GM23248 (cell line): ENCODE measurements at places on chromosomes 1 and 21.

DNA sequence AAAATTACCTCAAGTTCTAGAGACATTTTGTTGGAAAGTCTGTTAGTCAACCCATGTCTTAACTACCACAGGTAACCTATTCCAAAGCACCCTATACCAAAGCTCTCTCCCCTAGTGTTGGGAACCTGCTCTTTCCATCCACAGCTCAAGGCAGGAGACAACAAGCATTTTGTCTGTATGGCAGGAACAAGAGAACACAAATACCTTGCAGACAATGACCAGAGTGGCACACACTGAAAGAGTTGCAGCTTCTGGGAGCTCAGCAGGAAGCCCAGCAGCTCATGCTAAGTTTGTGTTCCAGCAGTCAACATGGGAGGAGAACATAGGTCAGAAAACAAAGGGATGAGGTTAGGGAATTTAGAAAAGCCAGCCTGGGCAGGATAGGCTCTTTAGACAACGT lies 300.8 kb downstream of the HHIPL2 start:
- DNase-seq, result no peak

DNA sequence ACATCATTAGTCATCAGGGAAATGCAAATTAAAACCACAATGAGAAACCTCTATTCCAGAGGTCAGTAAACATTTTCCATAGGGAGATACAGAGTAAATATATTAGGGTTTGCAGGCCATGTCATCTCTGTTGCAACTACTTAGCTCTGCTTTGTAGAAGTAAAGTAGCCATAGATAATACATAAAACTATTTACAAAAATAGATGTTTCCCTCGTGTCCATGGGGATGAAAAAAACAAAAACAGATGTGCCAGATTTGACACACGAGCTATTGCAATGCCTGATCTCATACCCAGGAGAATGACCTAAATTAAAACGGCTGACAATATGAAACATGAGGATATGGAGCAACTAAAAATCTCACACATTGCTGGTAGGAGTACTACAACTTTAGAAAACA lies 17.3 kb downstream of the LTN1 start:
- DNase-seq, result peak; percentile 77

GRCh38 chr1:6331543-6332273 lies 61.9 kb downstream of the ACOT7 start:
- no peak for DNase-seq

DNA sequence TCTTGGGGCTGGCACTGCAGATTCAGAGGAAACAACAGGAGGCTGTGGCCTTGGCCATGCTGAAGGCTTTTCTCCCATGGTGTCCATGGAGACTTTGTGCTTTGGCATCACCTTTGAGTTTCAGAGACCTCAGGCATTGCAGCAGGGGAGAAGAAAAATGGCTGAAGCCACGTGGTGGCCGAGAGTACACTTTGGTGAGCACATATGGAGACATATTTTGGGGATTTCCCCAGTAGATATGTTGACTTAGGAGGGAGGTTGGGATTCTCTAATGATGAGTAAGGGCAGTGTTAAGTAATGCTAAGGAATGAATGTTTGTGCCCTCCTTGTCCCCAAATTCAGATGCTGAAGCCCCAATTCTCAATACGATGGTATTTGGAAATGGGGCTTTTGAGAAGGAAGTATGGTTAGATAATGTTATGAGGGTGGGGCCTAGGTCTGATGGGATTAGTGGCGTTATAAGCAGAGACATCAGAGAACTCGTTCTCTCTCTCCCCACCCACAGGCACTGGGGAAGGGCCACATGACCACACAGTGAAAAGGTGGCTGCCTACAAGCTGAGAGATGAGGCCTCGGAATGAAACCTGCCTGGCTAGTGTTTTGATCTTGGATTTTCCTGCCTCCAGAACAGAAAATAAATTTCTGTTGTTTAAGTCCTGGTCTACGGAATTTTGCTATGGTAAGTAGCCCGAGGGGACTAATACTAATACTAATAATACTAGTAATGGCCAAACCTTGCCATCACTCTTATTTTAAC lies 98.6 kb downstream of the TBX19 start:
- DNase-seq, result peak; percentile 41

DNA sequence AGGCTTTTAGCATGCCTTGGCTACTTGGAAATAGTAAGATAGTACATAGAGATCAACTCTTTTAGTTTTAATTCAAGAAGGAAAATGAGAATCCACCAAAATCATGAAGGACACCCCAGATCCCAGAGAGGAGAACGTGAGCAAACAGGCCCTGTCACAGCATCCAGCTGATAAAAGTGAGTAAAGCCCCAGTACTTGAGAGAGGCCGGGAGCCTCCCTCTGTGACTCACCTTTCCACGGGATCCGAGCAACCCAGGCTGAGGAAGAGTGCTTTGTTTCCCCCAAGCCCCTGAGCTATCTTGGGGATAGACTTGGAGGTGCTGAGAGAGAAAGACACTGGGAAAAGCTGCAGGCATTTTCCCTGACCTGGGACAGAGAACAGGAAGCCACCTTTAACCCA lies 238.6 kb downstream of the DUSP10 start:
- no peak for DNase-seq

- DNase-seq, result no peak
These were observed 1208.3 kb upstream of the B3GALT2 start for GRCh38 chr1:194394676-194395075.

GRCh38 chr21:33703750-33704606 lies 61.7 kb downstream of the ITSN1 start:
- no peak for DNase-seq

- no peak for DNase-seq
These were observed 10.0 kb upstream of the MORC3 start for GRCh38 chr21:36310016-36310415.

GRCh38 chr1:54199151-54199764 lies 572 bp downstream of the CYB5RL start:
- peak; percentile 51 for DNase-seq

- DNase-seq, result no peak
These were observed 33.3 kb upstream of the BECN2 start for GRCh38 chr1:241924080-241924808.

- peak; percentile 100 for DNase-seq
These were observed at the start of gene TIPRL for GRCh38 chr1:168178638-168179437. TSS of gene TIPRL (plus strand) at chr1:168178962. CDS start at chr1:168179078, 116 bp downstream.

- no peak for DNase-seq
These were observed 50.3 kb downstream of the CAPN9 start for GRCh38 chr1:230797376-230797920.

DNA sequence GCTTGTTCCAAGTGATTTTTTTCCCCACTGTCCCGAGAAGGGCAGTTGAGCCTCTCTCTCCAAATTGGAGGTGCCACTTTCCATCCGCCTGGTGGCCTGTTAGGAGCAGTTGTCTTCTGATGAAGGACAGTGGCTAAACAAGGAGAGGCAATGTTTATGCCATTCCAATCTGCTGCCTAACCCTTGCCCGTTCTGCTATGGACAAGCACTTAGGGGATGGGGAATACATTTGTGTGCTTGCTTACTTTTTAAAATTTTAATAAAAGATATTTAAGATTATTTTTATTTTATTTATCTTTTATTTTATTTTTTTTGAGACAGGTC lies 12.0 kb downstream of the COQ8A start:
- no peak for DNase-seq

DNA sequence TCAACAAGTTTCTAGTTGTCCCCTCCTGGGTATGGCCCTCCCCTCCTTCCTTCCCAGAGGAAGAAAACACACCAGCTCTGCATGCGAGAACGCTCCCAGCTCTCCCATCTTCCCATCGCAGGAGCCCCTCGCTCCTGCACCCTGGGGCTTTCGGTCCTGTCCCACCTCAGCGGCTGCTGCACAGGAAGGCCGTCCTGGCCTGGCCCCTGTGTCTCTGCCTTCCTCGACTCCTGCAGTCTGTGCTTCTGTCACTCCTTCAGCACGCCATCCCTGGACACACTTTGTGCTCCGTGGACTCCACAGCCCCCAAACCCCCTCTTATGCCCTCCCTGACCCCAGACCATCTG lies 23.2 kb downstream of the KRTAP10-1 start:
- no peak for DNase-seq

GRCh38 chr21:45889961-45890360 lies 91.6 kb upstream of the COL6A1 start:
- peak; percentile 26 for DNase-seq

DNA sequence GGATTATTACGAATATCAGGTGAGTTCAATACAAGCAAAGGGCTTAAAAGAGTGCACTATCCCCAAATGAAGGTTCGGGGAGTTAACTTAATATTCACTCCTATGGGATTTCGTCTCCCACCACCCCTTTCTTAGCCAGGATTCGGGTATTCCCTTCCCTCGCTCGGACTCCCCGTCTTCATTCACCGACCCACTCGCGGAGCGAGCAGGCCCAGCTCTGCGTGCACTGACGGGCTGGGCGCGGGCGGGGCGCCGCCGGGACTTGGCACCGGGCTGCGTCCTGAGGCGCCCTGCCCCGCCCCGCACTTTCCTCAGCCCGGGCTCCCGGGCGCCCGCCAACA lies 7.7 kb upstream of the MPZL1 start:
- peak; percentile 95 for DNase-seq

GRCh38 chr1:82185084-82185483 lies 384.4 kb downstream of the ADGRL2 start:
- DNase-seq, result no peak

DNA sequence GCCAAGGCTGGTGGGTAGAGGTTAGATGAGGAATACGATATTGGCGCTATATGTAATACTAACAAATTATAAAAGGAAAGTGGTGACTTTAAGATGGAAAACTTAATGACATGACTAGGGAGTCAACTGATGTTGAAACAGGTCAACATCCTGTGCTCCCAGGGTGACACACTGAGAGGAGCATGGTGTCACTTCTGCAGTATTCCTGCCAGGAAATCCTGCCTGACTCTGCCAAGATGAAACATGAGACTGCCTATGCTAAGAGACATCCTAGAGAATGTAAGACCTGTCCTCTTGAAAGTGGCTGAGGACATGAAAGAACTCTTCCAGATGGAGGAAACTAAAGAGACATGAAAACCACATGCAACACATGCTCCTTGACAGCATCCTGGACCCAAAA lies 65.0 kb upstream of the KCND3 start:
- no peak for DNase-seq

GRCh38 chr21:32576011-32576410 lies 9.3 kb downstream of the TCP10L start:
- DNase-seq, result no peak

DNA sequence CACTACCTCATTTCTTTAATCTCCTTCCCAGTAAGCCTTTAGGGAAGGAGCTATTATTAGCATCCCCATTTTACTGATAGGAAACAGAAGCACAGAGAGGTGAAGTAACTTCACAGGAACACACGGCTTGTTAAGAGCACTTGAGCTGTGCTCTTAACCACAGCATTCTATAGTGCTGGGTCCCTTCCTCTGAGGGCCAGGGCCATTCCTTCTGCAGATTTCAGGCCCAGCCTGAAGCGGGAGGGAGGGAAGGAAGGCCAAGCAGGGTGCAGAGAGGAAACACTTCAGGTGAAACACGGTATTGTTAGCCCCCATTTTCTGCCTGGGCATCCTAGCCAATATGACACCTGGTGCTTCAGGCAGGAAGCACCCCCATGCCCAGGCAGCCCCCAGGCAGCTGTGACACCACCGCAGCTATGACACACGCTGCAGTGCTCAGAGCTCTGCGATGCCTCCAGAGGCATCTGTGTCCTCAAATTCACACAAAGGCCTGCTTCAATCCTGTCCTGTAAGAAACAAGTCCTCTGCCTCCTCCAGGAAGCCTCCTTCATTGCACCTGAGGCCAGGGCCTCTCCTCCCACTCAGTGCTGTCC lies 4.5 kb upstream of the EXTL1 start:
- DNase-seq, result no peak

DNA sequence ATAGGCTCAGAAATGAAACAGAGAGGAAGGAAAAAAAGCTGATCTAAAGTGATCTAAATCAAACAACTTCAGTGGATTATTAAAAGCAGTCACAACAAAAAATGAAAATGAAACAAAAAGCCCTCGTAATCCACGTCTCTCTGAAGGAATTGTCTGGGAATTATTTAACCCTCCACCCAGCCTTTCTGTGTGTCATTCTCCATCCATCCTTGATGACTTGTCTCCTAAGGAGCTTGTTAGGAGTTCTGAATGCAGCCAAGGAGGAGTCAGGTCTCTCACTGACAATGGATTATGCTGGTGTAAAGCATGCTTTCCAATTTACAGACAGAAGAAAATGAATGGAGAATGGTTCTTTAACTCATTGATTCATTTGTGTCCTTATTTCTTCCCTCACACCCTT lies 359.3 kb upstream of the RUNX1 start:
- DNase-seq, result peak; percentile 77

GRCh38 chr1:117635805-117636204 lies 30.0 kb downstream of the TENT5C start:
- DNase-seq, result no peak

GRCh38 chr1:58402444-58402843 lies 144.1 kb downstream of the OMA1 start:
- peak; percentile 49 for DNase-seq

GRCh38 chr1:147545133-147545532 lies 3.8 kb downstream of the BCL9 start:
- DNase-seq, result peak; percentile 83

GRCh38 chr1:28340221-28340974 lies 11.6 kb downstream of the MED18 start:
- no peak for DNase-seq

- DNase-seq, result peak; percentile 55
These were observed 70.1 kb upstream of the NTPCR start for GRCh38 chr1:232880354-232880753.

DNA sequence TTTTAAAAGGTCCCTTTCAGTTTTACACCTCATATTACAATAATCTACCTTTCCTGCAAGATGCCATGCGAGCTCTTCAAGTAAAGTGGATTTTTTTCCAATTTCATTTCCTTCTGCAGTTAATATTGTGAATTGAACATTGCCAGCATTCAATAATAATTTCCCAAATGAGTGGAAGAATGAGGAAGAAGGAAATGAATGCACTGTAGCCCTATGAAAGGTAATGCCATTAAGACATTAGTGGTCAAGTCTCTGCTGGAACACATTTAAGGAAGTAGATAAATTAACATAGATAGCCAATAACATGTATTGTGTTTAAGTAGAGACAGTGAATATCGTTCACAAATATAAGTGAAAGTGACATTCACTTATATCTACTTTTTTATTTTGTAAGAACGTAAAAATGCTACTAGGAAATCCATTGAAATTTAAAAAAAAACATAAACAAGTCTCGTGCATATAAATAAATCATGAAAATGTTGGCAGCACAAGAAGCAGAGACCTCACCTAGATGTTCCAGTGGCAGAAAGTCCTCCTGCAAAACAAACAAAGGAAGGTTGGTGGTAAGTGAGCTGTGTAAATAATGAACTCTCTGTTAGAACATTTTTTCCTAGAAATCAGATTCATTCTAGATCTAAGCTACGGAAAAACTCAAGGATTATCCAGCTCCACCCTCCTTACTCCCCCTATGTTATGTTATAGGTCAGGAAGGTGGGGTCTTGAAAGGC lies 17.7 kb downstream of the FCRL3 start:
- no peak for DNase-seq

DNA sequence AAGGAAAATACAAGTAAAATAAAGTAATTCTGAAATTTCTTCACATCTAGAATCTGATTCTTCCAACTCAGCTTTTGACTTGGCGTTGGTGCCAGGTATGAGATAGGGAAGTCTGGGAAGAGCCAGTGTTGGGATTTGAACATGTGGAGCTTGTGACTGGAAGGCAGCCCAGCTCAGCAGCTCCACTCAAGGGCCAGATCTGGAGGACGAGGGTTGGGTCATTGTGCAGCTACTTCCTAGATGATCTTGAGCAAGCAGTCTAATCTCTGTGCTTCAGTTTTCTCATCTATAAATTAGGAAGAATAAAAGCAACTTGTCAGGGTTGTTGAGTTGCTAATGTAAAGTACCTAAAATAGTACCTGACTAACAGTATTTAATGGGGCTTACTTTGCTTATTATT lies 5.0 kb downstream of the ADARB1 start:
- peak; percentile 24 for DNase-seq
